ENCODE measurements at places on chromosomes 3 and 15.

GRCh38 chr15:91897585-91898372 lies 44.3 kb downstream of the SLCO3A1 start:
- DNase-seq, result no peak

- no peak for DNase-seq
Measured at GRCh38 chr3:178771511-178771910, 235.3 kb downstream of the KCNMB2 start.

- DNase-seq, result no peak
Measured at GRCh38 chr3:12722226-12722625, 36.8 kb downstream of the TMEM40 start.

DNA sequence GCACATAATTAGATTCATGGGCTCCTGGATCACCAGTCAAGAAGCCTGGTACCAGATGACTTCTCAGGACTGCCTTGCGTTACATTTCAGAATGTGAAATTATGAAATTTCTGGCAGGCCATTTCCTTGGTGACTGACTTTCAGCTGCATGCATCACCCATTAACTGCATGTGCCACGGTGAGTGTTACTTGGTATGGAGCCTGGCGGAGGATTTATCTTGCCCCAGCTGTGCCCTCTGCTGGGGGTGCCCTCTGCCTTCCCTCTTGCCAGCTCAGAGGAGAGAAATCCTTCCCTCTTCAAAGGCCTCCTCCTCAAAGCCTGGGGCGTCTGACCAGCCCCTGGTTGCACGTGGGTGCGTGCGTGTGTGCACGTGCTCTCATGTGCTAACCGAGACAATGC lies 57.7 kb upstream of the CTSH start:
- DNase-seq, result no peak

GRCh38 chr3:71316066-71316777 lies 267.3 kb downstream of the FOXP1 start:
- DNase-seq, result no peak

DNA sequence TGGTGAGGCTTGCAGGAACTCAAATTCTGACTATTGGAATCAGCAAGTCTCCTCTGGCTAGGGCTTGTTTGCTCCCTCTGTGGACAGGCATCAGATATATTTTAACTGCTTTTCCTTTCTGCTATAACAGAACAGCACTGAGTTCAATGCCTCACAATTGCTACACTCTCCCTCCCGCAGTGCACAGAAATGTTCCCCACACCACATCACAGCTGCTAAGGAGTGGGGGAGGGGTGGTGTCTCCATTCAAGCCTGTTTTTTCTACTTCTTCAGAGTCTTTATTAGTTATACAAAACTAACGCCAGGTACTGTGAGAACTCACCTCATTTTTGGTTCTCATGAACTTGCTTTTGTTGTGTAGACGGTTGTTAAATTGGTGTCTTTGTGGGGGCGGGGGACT lies 68.5 kb downstream of the BCHE start:
- DNase-seq, result no peak

DNA sequence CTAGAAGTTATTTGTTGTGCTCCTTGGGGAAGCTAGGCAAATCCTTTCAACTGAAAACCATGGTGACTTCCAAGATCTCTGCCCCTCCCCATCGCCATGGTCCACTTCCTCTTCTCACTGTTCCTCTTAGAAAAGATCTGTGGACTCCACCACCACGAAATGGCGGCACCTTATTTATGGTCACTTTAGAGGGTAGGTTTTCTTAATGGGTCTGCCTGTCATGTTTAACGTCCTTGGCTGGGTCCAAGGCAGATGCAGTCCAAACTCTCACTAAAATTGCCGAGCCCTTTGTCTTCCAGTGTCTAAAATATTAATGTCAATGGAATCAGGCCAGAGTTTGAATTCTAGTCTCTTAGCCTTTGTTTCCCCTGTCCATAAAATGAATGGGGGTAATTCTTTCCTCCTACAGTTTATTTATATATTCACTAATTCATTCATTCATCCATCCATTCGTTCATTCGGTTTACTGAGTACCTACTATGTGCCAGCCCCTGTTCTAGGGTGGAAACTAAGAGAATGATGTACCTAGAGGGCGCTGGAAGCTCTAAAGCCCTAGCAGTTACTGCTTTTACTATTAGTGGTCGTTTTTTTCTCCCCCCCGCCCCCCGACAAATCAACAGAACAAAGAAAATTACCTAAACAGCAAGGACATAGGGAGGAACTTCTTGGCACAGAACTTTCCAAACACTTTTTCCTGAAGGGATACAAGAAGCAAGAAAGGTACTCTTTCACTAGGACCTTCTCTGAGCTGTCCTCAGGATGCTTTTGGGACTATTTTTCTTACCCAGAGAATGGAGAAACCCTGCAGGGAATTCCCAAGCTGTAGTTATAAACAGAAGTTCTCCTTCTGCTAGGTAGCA lies 657 bp downstream of the PATL2 start:
- no peak for DNase-seq

DNA sequence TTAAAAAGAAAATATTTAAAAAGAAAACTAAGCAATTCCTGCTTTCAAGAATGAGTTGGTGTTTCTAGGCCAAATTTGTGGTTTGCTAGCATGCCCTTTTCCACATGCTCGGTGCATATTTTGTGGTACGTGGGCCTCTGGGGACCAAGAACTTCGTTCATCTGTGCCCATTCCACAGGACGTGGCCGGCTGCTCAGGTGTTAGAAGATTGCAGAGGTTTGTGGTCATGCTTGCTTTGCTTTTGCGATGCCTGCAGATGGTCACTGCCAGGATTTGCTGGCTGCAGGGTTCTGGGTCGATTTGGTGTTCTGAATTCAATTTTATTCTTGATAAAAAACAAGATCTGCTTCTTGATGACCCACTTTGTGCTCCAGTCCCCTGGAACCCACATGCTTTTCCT lies 7.5 kb downstream of the PSTPIP1 start:
- DNase-seq, result no peak

GRCh38 chr3:56314842-56315241 lies 153.4 kb downstream of the ERC2 start:
- DNase-seq, result no peak

- no peak for DNase-seq
Measured at GRCh38 chr15:50365971-50366370, 11.0 kb upstream of the GABPB1 start.

- DNase-seq, result no peak
Measured at GRCh38 chr15:68789091-68789490, 31.6 kb downstream of the ANP32A start.

DNA sequence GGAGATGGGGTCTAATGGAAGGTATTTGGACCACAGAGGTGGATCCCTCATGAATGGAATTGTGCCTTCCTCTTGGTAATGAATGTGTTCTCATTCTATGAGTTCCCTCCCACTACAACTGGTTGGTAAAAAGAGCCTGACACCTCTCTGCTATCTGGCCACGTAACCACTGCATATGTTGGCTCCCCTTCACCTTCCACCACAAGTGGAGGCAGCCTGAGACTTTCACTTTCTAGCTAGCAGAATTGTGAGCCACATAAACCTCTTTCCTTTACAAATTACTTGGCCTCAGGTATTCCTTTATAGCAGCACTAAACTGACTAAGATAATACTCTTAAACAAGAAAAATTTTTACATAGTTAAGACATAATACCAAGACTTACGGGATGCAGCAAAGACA lies 155.3 kb downstream of the NR1I2 start:
- no peak for DNase-seq

DNA sequence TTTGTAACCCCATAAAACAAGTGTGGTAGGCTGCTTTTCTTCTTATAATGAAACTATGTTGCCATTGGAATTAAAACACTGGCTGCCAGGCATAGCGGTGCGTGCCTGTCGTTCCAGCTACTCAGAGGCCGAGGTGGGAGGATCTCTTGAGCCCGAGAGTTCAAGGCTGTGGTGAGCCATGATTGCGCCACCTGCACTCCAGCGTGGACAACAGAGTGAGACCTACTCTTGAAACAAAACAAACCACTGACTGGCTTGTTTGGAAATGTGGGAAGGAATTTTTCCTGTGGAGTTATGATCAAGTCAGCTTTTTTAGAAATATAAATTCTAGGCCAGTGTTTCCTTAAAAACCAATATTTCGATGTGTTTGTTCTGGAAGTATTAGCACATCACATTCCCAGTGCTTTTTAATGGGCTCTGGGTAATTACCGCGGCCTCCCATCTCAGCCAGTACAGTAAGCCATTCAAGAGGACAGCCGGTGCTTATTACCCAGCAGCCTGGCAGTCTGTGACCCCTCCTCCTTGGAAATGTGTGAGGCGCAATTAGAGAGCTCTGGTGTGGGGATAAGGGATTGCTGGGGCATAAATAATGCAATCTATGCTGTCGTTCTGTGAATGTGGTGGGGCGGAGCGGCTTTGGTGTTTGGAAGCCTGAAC lies 58.3 kb upstream of the TRAK1 start:
- DNase-seq, result peak; percentile 74

DNA sequence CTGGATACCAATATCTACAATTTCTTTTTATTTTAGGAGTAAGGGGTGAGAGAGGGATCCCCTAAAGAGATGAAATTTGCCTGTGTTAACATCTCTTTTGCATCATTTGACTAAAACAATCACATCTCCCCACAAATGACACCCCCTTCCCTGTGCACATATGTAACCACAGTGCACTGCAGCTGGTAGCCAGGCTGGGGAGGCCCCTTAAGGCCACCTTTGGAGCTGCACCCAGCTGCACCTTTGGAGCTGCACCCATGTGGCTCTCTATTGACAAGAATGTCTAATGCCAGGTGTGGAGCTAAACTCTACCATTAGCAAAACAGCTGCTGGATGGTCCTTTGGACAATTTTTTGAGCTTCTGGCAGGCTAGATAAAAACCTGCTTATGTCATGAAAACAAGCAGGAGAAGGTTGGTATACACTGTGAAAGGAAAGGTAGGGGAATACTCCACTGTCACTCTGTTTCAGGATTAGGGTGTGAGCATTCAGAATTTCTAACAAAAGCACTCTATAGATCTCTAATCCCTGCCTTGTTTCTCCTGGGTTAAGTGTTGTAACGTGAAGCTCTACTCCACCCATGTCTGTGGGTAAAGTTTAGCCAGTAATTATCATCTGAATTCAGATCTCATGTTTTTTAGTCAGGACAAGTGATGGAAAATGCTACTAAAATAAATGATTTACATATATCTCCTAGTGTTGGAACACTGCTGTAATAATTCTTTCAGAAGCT lies 52.1 kb downstream of the TFG start:
- no peak for DNase-seq

DNA sequence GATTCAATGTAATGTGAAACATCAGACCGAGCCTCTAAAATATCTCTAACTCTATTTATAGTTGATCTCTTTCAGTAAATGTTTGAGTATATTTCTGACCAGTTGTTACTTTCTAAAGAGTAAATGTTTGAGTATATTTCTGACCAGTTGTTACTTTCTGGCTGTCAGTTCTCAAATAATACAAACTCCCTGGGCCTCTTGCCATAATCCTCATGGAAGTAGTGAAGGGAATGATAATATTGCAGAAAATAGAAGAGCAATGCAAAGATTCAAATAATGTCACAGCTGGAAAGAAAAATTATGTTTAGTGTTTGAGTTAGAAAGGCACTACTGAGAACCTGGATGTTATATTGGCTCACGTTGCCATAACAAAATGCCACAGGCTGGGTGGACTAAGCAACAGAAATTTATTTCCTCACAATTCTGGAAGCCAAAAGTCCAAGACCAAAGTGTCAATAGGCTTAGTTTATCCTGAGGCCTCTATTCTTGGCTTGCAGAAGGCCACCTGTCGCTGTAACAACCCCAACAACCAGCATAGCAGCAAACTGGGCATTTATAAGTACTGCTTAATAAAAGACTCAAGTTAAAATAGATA lies 470.6 kb upstream of the BCHE start:
- DNase-seq, result no peak

GRCh38 chr15:51267051-51267702 lies 71.2 kb downstream of the CYP19A1 start:
- DNase-seq, result no peak

DNA sequence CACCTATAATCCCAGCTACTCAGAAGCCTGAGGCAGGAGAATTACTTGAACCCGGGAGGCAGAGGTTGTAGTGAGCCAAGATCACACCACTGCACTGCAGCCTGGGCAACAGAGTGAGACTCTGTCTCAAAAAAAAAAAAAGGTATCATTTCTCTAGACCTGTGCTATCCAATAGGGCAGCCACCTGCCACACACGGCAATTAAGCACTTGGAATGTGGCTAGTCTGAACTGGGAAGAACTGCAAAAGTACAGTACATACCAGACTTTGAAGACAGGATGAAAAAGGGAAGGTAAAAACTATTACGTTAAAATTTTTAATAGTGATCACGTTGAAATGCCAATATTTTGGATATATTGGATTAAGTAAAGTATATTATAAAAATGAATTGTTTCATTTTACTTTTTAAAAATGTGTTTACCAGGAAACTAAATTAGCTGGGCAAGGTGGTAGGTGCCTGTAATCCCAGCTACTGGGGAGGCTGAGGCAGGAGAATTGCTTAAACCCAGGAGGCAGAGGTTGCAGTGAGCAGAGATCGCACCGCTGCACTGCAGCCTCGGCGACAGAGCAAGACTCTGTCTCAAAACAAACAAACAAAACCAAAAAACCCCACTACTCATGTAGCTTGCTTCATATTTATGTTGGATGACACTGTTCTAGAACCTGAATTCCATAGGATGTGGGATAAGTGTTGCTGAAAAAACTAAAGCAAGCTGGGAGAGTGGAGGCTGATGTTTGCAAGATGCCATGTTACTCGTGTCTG lies 2.3 kb downstream of the CYP8B1 start:
- no peak for DNase-seq

GRCh38 chr3:64533617-64534317 lies 154.0 kb downstream of the ADAMTS9 start:
- DNase-seq, result peak; percentile 91

GRCh38 chr15:22956257-22956977 lies 23.8 kb downstream of the CYFIP1 start:
- DNase-seq, result no peak

GRCh38 chr15:49134683-49135341 lies 20.6 kb downstream of the COPS2 start:
- no peak for DNase-seq

- no peak for DNase-seq
Measured at GRCh38 chr3:141996437-141996836, 120.0 kb downstream of the ATP1B3 start.

DNA sequence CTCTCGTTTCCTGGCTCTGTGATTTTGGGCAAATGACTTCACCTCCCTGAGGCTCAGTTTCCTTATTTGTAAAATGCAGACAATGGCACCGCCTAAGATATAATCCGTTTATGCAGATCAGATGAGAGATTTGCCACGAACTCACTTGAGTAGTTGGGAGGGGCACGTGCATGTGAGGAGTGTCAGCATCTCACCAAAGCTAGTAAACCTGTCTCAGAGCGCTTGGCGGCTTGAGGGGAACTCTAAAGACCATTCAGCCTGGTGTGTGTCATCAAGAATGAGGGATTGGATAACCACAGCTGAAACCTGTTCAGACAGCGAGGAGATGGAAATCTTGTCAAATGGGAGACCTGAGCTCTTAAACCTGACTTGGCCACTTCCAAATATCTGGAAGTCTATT lies 48.7 kb downstream of the BDH1 start:
- DNase-seq, result no peak
